ENCODE measurements at places on chromosomes 3 and 15. TPM values are rescaled to one million over a fixed set of nuclear protein-coding genes. Genes with fewer than 3 reads are reported as not detected.
A peak's percentile ranks its signal among the peaks of the same experiment; 100 is the strongest.

The PYGO1 gene
- 4.0 TPM for polyA plus RNA-seq

DNA sequence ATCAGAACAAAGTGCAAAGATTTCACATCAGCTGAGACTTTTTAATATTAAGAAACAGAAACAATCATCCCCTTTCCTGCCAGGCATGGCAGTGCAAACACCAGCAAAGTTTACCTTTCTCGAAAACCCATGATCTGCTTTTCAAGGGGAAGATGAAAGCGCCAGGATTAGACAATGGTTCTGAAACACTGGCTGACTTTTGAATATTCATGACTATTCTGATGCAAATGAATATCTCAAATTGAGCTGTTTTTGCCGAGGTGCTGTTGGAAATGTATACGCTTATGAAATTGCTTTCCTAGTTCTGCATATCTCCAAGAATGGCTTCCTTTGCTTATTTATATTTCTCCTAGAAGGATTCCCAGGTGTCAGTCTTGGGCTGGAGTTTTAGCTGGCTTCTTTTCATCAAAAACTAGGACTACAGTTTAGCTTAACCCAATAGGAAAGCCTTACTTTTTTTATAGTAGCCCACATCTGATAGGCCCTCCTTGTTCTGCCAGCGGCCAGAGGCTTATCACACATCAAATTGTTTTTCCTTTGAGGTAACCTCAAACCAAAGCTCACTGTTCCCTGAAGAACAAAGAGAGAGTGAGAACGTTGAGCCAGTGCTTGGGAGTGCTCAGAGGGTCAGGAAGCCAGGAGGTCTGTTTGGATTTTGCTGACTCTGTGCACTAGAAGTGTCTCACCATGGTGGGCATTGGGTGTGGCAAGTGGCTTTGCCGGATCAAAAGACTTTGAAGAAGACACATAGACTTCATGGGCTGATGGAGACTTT, 74.0 kb upstream of the PLCL2 start:
- DNase-seq = no peak

The CPN2 gene
- polyA plus RNA-seq = not detected

DNA sequence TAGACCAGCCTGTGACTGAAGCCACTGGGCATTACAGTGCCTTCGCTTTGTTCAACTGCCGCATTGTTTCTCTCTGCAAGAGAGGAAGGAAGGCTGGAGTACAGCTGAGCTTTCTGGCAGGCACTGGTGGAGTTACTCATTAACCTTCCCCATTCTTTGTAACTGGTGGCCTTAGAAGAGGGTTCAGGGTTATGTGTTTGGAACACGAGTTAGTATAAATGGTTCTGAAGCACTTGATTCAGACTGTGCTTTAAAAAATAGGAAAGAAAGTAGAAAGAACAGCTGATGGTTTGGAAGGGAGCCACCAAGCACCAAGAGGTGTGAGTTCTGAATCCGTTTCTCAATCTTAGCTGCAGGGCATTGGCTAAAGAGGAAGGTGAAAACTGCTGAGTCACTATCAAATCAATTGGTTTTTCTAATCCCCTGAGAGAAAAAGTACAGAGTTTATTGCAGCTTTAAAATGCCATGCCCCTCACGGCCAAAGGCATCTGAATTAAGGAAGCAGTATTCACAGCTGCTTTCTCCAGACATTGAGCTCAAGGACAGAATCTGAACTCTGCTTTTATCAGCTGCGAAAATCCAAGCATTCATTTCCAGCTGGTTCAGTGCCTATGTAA, 3.6 kb downstream of the HGD start:
- peak; percentile 63 for DNase-seq

DNA sequence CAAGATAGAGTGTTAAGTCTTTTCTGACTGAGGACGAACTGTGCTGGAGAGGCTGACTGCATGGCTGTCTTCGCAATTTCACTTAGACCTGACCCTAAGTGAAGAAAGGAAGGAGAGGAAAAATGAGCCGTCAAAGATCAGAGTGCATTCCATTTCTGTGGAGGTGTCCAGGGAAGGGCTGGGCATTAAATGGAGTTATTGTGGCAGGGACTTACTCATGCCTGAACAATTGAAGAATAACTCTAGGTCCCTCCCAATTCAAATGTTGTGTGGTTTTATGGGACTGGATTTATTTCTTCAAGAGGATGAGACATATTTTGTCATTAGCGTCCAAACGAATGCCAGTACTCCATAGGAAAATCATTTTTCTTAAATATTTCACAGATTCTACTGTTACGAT, 187.3 kb upstream of the CFAP20DC start:
- DNase-seq = no peak

DNA sequence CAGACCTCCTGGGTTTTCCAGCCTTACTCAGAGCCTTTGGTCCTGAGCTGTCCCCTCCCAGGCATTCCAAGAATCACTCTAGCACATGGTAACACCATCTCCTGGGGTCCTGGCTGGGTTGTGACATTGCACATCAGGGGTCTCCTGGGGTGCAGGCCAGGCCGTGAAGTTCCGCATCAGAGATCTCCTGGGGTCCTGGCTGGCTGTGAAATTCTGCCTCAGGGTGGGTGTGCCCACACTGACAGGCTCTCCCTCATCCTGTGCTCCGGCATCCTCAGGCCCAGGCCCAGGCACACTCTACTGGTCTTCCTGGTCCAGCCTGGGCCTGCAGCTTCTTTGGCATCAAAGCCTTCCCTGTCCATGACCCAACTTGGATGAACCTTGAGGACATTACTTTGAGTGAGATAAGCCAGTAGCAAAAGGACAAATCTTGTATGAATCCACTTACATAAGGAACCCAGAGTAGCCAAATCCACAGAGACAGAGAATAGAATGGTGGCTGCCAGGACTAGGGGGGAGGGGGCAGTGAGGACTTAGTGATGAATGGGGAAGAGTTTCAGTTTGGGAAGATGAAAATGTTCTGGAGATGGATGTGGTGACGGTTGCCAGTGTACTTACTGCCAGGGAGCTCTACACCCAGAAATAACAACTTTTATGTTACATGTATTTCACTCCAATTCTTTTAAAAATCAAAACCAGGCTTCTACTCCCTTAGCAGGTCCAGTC, 49.1 kb upstream of the KLF13 start:
- no peak for DNase-seq

Measured in ovary (tissue), 10 donors.